ENCODE measurements at places on chromosomes 7 and 10.

- DNase-seq = no peak
Measured at GRCh38 chr7:92720604-92721350, 115.6 kb downstream of the CDK6 start.

- DNase-seq = no peak
Measured at GRCh38 chr10:61852261-61852660, 49.2 kb upstream of the ARID5B start.

DNA sequence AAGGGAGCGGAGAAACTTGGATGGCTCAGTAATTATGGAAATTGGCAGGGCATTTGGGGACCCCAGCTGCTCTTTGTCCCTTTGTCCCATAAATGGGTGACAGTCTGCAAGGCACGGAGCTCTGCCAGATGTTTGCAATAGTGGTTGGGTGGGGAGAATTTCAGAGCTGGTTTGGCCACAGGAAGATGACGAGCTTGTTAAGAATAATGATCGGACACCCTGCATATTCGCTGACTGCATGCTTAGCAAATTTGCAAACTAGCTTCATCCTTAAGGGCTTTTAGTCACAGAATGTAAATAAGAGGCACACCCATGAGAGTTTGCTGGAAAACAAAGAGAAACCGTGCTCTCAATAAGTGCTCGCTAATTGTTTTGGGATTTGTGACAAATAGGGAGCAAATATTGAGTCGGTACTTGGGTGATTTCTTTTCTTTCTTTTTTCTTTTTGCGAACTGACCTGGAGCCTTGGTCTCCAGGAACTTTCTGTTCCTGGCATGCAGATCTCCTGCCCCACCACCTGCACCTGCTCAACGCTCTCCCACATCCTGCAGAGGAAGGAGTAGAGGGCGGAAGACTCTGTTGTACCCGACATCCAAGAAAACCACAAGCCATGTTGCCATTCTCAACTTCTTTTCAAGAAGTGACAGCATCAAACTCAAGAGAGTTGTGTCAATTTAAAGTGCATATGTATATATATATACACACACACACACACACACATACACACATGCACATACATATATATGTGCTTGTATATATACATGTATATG lies 238.9 kb downstream of the CAMK1D start:
- DNase-seq = no peak

GRCh38 chr10:22570234-22570633 lies 144.1 kb downstream of the PIP4K2A start:
- DNase-seq = no peak

- no peak for DNase-seq
Measured at GRCh38 chr7:16780596-16780995, 24.2 kb downstream of the AGR2 start.

DNA sequence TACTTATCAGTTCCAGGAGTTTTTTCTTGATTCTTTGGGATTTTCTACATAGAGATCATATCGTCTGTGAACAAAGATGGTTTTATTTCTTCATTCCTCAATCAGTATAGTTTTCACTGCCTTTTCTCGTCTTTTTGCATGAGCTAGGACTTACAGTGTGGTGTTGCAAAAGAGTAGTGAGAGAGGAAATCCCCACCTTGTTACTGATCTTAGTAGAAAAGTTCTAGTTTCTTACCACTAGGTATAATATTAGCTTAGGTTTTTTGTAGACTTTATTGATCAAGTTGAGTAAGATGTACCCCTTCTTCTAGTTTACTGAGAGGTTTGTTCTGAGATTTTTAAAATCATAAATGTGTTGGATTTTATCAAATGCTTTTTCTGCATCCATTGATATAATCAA lies 123.3 kb downstream of the TMEM26 start:
- DNase-seq = no peak

- DNase-seq = peak; percentile 28
Measured at GRCh38 chr7:149625340-149625946, 127.8 kb upstream of the ZNF746 start.

GRCh38 chr7:116120839-116121238 lies 89.5 kb upstream of the TES start:
- no peak for DNase-seq

DNA sequence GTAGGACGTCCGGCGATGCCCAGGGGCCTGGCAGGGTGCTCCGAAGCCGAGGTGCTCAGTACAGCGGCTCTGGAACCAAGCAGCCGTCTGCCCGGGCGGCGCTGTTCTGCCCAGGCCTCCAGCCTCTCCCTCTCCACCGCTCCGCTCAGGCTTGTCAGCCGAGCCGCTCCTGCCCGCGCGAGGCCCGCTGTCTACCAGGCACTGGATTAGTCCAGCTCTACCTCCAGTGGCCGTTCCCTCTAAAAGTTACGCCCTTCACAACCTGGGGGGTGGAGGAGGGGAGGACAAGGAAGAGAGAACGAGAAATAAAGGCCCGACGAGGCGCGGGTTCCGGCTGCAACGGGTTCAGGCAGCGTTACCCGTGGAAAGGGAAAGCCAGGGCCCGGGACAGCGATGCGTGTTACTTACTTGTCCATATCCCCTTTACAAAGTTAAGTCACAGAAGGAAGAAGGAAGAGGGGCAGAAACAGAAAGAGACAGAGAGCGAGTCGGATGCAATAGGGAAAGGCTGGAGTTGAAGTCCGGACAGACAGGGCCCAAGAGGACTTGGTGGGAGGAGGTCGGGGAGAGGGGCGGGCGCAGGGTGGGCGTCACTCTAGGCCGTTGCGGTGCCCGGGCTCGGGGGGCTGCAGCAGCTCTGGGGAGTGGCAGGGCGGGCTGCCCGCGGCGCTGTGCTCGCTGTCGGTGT lies 2.8 kb downstream of the SP8 start:
- DNase-seq = no peak

DNA sequence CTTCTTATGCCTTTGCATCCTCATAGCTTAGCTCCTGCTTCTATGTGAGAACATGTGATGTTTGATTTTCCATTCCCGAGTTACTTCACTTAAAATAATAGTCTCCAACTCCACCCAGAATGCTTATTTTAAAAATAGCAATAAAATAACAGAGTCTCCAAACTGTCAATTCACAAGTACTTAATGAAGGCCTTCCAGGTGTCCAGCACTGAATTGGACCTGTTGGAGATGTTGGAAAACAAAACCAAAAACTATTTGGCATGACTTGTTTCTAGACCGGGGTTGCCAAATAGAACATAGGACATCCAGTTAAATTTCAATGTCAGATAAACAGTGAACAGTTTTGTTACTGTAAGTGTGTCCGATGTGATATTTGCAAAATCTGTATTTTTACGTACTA lies 208.1 kb upstream of the DKK1 start:
- DNase-seq = no peak

GRCh38 chr10:14547816-14548215 lies 217.1 kb upstream of the FRMD4A start:
- DNase-seq = no peak

DNA sequence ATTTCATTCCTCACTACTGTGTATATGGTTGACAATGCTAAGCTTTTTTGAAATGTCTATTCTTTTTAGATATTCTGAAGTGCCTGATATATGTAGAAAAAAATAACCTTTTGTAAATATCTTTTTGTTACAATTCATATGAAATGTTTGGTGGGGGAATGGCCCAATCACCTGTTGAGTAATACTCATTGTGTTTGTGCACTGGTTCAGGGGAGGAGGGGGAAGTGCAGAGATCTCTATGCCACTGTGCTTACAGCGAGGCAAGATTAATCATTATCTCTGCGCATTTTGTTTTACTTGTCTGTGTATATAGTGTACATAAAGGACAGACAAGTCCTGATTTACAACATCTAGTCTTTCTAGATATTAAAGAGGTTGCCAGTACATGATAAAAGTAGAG lies 25.2 kb downstream of the NUP42 start:
- no peak for DNase-seq

- DNase-seq = no peak
Measured at GRCh38 chr10:25934621-25935139, 651 bp downstream of the MYO3A start.

- no peak for DNase-seq
Measured at GRCh38 chr10:12164085-12164484, 31.6 kb downstream of the NUDT5 start.

GRCh38 chr10:73894245-73894971 lies 16.5 kb upstream of the PLAU start:
- DNase-seq = no peak

DNA sequence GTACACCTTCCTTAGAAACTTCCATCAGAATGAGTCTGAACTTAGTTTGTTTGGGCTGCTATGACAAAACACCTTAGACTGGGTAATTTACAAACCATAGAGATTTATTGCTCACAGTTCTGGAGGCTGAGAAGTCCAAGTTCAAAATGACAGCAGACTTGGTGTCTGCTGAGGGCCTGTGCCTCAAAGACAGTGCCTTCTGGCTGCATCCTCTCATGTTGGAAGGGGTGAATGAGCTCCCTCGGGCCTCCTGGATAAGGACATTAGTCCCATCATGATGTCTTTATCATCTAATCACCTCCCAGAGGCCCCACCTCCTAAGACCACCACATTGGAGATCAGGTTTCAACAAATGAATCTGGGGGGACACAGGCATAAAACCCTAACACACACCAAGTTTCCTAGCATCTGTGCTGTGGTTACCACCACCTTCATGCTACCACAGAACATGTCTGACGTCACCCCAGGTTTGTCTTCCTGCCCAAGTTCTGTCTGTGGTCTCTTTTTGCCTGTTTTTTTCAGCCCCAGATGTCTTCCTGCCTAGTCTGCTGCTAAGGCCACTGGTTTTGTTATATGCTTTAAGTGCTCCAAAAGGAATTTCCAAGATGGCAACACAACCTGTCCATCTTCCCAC lies 150.9 kb upstream of the COBL start:
- DNase-seq = peak; percentile 8

DNA sequence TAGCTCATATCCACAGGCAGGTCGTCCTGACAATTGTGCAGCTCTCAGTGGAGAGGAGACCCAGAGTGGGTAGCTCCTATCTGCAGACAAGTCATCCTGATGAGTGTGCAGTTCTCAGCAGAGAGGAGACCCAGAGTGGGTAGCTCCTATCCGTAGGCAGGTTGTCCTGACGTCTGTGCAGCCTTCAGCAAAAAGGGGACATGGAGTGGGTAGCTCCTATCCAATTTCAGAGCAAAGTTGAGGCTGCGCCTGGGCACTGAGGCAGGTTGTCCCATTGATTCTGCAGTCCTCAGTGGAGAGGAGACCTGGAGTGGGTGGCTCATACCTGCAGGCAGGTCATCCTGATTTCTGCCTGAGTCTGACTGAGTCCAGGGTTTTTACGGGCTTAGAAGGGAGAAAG lies 111.8 kb downstream of the HPSE2 start:
- DNase-seq = no peak

GRCh38 chr10:99711129-99711719 lies 20.7 kb downstream of the COX15 start:
- DNase-seq = no peak

- no peak for DNase-seq
Measured at GRCh38 chr7:32616625-32617024, 121.3 kb downstream of the AVL9 start.

GRCh38 chr7:100415448-100415847 lies 13.1 kb downstream of the ZCWPW1 start:
- no peak for DNase-seq

DNA sequence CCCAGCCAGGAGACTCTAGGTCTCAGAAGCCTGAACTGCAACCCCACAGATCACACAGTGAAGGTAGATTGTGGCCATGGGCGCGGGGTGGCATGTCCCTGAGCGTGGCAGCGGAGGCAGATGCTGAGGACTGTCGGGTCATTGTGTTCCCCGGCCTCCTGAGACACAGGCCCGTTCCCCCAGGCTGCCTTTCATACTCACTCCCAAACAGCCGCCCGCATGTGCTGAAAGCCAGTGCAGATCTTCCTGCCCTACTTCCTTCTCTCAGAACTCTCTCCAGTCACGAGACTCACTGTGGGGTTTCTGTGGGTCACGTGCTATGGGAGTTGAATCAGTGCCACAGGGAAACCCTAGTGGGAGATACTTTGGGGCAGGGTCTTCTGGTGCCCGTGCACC lies 48.0 kb downstream of the ZNF467 start:
- no peak for DNase-seq

DNA sequence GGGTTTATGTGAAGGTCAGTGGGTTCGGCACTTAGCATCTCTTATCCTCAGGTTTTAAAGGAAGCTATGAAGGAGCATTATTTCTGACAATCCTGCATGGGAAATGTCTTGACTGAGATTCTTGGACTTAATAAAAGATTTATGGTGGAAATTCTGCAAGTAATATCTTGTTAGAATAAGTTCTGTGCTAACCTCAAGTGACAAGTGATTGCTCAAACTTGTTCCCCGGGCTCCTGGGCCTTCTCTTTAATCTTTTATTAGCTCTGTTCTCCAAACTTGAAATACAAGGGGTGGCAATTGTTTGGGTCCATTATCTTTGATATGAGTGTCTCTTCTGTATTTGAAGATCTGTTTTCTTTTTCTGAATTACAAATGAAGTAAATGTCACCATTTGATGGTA lies 140.6 kb upstream of the CTBP2 start:
- DNase-seq = no peak

DNA sequence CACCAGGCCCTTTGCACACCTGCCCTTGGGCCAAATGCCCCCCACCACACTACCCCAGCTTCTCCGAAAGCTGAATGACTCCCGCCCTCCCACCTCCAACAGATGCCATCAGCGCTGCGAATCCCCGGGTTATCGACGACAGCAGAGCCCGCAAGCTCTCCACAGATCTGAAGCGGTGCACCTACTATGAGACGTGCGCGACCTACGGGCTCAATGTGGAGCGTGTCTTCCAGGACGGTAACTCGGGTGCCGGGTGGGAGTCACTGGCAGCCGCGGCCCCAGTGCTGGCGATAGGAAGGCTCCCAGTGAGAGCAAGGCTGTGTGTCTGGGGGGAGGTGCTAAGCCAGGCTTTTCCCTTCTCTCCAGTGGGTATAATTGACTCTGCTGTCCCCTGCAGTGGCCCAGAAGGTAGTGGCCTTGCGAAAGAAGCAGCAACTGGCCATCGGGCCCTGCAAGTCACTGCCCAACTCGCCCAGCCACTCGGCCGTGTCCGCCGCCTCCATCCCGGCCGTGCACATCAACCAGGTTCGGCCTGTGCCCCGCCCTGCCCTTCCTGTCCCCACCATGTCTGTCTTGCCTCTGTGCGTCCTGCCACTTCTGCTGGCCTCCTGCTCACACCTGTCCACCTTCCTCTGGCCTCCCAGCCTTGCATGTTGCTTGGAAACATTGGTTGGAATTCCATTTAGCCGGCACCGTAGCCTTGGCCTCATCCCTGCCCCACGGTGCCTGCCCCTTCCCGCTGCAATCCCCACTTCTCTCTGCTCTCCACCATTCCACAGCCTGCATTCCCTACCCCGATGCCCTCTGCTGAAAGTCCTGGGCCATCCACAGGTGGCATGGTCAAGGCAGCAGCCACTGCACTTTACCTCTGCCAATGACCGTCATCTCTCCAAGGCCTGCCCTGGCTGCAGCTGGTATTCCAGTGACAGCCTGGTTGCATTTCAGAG lies 32.1 kb downstream of the AGAP3 start:
- DNase-seq = no peak
